ENCODE measurements at places on chromosomes 16 and 17.

GRCh38 chr17:74268558-74268957 lies 5.5 kb upstream of the DNAI2 start:
- no peak for DNase-seq

- DNase-seq = peak; percentile 64
These were observed 26.3 kb downstream of the NFE2L1 start for GRCh38 chr17:48074322-48075081.

- DNase-seq = no peak
These were observed 89.1 kb downstream of the KATNIP start for GRCh38 chr16:27638833-27639560.

DNA sequence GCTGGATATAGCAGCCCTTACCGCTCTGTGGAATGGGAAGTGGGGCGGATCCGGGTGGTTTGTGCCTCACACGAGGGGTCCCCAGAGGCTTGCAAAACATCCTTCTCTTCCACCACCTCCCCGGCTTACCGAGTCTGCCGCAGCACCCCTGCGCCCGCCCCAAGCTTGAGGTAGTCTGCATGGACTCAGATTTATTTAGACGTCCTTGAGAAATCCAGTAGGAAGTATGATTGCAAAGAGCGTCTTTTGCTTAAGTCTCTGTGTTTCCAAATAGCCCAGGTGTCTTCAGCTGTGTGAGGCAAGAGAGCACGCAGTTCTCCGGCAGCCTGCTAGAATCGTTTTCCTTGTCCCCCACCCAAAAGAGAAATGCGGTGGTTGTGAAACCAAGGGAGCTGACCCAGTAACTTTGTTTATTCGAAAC lies 2.4 kb downstream of the KIAA0513 start:
- no peak for DNase-seq

GRCh38 chr17:14203388-14203787 lies 33.3 kb downstream of the CDRT15 start:
- DNase-seq = no peak

GRCh38 chr17:56896968-56897359 lies 16.9 kb downstream of the TRIM25 start:
- DNase-seq = no peak

DNA sequence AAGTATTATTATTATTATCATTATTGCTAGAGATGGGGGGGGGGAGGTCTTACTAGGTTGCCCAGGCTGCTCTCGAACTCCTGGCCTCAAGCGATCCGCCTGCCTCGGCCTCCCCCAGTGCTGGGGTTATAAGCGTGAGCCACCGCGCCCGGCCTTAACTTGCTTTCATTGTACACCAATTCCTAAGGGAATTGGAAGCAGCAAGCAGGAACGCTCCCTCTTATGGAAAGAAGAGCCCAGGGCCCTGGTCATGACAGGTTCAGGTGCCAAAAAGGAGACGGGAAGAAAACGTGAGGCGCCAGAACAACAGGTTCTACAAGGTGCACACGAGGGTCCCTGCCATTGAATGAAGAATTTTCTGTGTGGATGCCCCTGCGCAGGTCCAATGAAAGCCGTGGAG lies 540 bp upstream of the RPL38 start:
- DNase-seq = no peak

DNA sequence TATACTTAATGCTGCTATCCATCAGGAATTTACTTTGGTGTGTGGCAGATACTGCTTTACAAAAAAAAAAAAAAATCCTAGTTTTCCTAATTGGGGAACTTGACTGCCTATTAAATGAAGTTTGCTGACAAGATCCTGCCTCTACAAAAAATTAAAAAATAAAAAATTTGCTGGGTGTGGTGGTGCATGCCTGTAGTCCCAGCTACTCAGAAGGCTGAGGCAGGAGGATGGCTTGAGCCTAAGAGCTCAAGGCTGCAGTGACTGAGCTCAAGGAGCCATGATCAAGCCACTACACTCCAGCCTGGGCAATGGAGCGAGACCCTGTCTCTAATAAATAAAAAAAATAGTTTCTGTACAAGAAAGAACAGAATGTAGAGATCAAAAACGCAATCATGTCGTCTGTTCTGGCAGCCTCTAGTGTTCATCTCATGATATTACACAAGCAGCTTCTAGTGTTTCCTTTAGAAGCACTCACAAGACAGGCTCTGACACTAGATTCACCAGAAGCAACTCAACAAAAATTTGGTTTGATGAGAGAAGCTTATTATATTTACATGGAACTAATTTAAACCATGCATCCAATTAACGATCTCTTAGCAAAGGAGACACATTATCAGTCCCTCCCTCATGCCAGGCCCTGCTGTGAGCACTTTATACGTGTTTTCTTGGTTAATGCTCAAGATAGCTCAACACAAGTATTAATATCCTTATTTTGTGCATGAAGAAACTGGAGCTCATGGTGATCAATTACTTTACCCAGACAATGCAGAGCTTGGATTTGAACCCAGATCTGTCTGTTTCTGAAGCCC lies 6.8 kb upstream of the KRTAP17-1 start:
- DNase-seq = peak; percentile 67

- no peak for DNase-seq
These were observed 35.4 kb upstream of the SHISA6 start for GRCh38 chr17:11205659-11206058.

- no peak for DNase-seq
These were observed 232.3 kb downstream of the CEP112 start for GRCh38 chr17:65959630-65960029.

GRCh38 chr16:77324729-77325128 lies 110.1 kb downstream of the ADAMTS18 start:
- no peak for DNase-seq

All from SW480 (cell line).